ENCODE measurements at places on chromosomes 3 and 15.
A peak's percentile ranks its signal among the peaks of the same experiment; 100 is the strongest.

DNA sequence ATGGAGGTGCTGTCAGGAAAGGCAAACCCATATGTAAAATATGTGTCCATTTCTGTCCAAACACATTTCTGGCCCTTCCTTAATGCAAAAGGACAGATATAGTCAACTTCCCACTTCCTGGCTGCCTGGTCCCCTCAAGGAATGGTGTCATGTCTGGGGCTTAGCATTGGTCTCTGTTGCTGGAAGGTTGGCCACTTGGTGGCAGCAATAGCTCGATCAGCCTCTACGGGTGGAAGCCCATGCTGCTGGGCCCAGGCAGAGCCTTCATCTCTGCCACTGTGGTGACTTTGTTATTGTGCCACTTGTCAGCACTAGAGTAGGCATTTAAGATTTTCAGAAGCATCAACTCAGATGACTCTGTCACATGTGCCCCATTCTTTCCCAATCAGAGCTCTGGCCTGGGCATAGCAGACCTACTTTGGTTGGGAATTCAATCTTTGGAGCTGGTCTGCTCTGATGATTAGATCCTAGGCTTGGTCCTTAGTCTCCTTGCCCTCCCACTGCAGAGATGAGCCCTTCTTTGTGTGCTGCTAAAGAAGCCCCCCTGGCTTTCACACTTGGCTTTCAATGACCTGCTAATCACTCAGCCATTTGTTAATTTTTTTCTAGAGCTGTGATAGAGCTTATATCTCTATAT is 51.0 kb upstream of the SPSB4 start:
- DNase-seq = peak; percentile 69

GRCh38 chr15:27696530-27696929 is 402.6 kb downstream of the OCA2 start:
- DNase-seq = no peak

GRCh38 chr3:182105875-182106274 is 394.1 kb downstream of the SOX2 start:
- peak; percentile 2 for DNase-seq

GRCh38 chr15:84814916-84815315 is 2.2 kb upstream of the ALPK3 start:
- no peak for DNase-seq

DNA sequence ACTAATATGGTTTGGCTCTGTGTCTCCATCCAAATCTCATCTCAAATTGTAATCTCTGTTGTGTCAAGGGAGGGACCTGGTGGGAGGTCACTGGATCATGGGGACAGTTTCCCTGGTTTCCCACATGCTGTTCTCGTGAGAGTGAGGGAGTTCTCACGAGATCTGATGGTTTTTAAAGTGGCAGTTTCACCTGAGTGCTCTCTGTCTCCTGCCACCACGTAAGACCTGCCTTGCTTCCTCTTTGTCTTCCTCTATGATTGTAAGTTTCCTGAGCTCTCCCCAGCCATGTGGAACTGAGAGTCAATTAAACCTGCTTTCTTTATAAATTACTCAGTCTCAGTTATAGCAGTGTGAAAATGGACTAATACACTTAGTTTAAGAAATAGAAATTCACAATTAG is 228.9 kb downstream of the CD47 start:
- no peak for DNase-seq

GRCh38 chr15:67825881-67826716 is 790 bp downstream of the SKOR1 start:
- DNase-seq = peak; percentile 21

DNA sequence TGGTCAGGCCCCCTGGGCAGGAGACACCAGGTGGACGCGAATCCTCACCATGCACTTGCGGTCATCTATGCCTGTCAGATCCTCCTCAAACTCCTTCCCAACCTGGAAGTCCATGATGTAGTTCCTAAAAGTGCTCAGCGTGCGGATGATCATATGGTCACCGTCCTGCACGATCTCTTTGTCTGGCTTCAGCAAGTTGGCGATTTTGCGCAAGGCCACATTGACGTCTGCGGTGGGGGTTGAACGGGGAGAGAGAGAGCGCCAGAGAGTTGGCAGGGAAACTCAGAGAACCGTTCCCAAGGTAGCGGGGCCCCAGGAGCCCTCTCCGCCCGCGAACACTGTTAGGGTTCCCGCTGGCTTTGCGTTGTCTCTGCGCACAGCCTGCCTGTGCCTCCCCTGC is 809 bp downstream of the RBP1 start:
- no peak for DNase-seq

DNA sequence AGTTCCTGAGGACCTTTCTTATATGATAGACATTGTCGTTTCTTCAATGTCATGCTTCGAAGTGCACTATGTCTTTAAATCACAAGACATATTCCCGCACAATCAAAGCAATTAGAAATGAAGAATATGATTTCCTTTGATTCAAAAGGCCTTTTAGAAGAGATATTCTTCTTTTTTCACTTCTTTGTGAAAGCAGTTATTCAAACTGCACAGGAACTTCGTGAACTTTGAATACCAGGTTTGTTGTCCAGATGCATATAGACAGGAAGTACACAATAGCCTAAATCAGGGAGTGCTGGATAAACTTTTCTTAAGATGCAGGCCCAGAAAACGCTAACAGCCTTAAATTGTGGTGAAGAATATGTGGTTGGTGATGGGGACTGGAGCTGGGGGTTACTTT is 591.1 kb upstream of the NAALADL2 start:
- DNase-seq = no peak

- peak; percentile 5 for DNase-seq
These were observed 120.2 kb downstream of the LRRC28 start for GRCh38 chr15:99371180-99372103.

- no peak for DNase-seq
These were observed 348.6 kb downstream of the ZBBX start for GRCh38 chr3:167031364-167032049.

DNA sequence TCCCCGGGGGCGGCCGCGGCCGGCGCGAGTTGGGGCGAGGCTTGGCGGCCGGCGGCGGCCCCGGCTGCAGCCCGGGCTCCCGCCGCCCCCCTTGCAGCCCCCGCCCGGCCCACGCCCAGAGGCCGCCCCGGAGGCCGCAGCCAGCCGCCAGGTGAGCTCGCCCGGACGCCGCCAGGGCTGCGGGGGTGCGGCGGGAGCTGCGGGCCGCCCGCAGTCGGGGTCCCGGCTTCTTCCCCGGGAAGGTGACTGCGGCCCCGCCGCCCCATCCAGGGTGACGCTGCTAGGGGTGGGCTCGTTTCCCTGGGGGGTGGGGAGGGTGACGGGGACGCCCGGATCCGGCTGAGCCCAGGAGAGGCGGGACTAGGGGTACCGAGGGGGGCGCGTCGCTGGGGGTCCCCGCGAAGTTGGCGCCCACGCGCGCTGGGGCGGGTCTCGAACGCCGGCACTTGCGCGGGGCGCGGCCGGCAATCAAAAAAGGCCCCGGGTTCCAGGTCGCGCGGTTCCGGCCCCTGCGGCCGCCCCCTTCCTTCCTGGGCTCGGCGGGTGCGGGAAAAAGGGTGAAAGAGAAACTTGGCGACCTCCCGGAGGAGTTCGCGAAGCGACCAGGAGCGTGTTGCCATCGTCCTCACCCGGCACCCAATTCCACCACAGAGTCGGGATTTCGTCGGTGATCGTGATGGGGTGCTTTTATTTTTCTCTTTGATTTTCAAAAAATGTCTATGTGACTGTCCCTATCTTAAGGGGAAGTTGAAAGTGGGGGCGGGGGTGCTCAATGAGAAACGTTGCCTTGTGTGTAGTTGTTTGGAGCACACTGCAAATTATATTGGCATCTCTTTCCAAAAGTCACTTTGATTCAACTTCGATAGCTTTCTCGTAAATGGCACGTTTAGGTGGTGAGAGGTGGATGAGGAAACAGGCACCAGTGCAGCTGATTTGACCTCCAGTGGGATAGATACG is 619 bp downstream of the ATXN7 start:
- DNase-seq = no peak

DNA sequence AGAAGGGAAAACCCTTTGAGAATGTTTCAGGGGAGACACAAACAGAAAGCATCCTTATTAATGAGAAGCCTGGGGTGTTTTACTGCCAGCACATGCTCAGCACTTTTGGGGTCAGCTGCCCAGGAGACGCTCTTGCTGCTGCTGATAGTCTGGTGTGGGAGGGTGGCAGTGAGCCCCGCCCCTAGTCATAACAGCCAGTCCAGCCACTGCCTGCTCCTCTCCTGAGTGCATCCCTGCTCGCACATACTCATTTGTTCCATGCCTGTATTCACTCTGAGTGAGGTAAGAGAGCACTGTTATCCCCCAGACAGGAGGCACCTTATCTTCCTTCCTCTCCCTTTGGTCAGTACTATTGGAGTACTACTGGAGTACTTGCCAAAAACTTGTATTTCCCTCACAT is 101.3 kb downstream of the ETFA start:
- no peak for DNase-seq

GRCh38 chr15:74449095-74449494 is 11.9 kb downstream of the UBL7 start:
- DNase-seq = no peak

DNA sequence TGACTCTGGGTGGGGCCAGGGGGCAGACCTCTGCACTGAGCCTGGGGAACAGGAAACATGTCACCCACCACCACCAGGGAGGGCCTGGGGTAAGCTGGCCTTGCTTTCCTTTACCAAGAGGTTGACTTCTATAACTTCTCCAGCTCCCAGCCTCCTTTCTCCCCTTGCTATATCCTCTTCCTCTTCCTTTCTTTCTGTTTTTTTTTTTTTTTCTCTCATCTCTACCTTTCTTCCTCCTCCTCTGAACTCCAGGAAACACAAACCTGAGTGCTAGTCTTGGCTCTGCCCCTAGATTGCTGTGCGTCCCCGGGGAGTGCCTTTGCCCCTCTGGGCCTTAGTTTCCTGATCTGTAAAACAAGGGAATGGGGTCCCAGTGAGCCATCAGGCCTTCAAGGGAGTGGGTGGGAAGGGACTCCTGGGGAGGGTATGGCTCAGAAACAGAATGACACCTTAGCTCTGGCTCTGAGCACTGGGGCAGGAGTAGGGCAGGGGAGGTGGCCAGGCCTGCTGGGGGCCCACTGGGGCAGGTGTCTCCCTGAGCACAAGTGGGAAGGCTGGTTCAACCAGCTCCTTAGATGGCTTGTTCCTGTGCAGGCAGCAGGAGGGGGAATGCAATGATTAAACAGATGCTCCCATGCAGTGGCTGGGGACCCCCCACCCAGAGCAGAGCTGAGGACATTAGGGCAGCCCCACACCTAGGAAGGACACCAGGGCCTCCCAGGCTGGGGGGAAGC is 4.3 kb downstream of the SNX33 start:
- DNase-seq = no peak

DNA sequence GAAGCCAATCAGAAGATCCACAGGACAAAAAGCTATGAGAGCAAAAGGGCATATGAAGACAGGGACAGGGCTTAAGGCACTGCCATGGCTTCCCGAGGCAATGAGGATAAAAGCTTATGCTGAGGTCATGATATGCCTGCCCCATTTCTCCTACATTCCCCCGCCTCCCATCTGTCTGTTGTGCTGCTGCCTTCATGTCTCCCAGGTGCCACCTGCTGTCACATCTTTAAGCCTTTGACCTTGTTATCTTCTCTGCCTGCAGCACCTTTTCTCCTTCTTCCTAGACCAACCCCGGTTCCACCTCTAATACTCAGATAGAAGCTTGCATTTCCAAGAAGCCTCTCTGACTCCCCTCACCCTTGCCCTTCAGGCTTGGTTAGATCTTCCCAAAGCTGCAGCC is 213.8 kb downstream of the ARRDC4 start:
- DNase-seq = no peak

GRCh38 chr3:115685097-115685496 is 61.8 kb downstream of the GAP43 start:
- no peak for DNase-seq

All from foreskin fibroblast (primary cell).